Right hindlimb (tissue), 1 donor: ENCODE measurements at places on chromosomes 6 and 20.

DNA sequence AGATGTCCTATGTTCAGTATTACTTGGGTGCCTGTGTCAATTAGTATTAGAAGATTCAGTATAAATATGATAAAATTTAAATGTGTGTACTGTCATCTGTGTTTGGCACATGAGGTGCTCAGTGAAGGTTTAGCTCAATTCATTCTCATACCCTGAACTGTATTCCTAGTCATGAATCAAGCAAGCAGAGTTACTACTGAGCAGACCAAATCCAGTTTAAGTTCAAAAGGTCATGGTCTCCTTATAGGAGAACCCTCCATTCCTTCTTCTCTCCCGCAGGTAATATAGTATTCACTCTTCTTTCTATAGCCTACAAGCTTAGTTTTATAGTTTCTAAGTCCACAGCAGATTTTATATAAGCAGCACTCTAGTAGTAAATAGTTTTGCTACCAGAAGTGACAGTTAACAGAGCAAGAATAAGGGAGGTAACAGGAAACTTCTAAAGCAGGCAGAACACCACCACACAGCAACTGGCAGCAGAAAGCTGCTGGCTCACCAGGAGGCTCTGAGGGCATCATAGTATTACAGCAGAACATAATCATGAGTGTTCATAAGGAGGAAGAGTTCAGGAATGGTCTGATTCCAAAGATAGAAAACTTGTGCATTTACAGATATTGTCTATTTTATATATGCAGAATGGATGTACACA is 133.2 kb downstream of the SLC16A10 start:
- DNase-seq, result no peak

- peak; percentile 38 for DNase-seq
These were observed 1.6 kb downstream of the DSP start for GRCh38 chr6:7542874-7543624.

DNA sequence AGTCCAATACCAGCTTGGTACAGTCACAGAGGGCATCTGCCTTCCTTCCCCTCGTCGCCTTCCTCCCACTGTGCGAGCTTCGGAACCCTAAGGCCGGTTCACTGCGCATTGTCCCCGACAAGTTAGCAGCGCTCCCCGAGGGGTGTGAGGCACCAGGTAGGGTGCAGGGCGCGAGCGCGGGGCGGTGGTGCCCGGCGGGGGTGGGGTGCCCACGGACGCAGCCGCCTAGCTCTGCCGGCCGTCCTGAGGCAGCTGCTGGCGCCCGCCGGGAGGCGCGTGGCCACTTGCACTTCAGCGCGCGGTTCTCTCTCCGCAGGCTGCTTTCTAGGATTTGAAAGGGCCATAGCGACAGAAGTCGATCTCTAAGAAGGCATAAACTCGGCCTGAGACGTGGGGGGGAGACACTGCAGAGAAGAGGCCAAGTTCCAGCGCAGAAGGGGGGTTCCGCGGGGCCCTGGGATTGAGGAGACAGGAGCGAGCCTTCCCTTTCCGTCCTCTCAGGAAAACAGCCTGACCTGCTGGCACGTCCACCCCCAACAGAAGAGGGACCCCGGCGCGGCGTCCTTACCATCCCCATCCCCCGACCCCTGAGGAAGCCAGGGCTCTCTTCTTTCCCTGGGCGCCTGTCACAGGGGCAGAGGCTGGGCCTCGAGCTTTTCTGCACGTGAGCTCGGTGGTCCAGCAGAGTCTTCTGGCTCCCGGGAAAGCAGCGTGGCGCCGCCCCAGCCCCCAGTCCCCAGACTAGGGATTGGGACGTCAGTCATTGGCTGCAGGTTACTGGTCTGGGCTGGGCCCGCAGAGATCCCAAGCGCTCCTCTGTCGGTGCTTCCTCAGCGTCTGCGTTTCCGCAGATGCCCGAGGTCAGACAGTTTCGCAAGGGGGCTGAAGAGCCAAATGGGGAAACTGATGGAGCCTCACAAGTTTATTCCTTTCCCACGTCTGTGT is 15.6 kb upstream of the PRDM13 start:
- no peak for DNase-seq

DNA sequence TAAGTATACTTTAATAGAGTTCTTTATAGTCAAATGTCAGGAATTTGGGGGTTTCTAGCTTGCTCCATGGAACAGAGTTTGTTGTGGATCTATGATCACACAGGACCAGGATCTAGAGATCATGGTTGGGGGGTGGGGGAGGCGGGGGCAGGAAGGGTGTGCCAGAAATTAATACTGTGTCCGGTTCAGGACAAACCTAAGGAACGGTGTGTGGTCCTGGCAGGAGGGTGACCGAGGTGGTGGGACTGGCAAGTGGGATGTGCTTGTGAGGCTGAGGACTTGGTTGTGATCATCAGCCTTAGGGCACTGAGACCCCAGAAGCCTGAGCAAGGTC is 27.9 kb downstream of the GSTA3 start:
- DNase-seq, result no peak

GRCh38 chr6:25448965-25449538 is 169.9 kb downstream of the CARMIL1 start:
- DNase-seq, result no peak

DNA sequence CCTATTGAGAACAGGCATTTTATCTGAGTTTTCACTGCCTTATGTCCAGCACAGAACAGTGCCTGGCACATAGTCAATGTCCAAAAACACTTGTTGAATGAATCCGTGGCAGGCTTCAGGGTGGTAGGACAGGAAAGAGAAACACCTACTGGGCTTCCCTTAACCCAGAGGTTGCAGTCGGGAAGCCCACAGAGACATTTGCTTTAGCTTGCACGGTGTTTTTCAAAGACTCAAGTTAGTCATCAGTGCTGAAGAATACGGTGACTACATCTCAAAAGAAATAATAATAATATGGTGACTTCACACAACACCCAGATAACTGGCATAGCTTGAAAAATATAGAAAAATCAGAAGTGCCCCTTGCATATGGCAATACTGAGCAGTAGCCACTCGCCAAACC is 160.4 kb downstream of the CD83 start:
- DNase-seq, result no peak

DNA sequence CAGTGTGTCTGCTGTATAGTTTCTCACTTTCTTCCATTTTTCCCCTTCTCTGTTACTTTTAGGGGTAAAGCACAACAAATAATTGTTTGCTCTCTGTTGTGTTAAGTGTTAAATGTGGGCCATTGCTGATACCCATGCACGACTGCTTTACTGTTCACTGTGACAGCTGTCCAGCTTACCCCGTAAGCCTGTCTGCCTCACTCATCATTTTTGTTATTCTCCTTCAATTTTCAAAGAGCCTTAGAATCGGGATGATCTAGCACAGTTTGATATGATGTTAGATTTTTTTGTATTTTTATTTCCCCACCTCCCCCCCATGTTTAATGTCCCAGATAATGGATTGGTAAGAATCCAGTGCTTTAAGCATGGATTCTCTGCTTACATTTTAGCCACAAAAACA is 41.2 kb upstream of the MLIP start:
- DNase-seq, result no peak

GRCh38 chr6:33746036-33746600 is 587 bp downstream of the IP6K3 start:
- peak; percentile 68 for DNase-seq

DNA sequence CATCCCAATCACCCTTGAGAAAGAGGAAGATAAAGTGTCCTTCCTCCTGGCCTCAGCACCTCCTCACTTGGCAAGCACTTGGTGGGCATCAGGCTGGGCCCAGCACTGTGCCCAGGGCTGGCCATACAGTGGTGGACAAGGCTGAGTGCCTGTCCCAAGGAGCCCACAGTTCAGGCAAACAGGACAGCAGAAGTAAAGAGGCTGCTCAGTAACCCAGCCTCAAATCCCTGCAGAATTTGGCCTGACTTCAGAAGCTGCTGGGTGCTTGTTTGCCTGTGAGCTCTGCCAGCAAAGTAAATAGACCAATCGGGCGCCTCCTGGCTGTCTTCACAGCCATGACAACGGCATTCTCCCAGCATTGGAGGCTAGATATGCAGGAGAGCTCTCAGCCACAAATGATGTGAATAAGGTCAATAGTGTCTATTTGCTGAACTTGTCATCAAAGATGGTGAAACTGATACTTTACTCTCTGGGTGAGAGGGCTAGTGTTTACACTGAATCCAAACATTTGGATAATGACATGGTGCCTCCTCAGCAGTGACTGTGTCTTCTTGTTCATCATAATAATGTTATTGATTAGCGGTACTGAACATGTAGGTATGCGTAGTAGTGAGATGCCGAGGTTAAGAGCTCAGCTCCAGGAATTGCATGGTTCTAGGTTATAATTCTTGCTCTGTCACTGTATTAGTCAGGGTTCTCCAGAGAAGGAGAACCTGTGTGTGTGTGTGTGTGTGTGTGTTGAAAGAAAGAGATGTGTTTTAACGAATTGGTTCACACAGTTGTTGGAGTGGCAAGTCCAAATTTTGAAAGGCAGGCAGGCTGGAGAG is 36.9 kb upstream of the FANCE start:
- DNase-seq, result peak; percentile 70

GRCh38 chr6:45619994-45620471 is 242.3 kb upstream of the SUPT3H start:
- no peak for DNase-seq

DNA sequence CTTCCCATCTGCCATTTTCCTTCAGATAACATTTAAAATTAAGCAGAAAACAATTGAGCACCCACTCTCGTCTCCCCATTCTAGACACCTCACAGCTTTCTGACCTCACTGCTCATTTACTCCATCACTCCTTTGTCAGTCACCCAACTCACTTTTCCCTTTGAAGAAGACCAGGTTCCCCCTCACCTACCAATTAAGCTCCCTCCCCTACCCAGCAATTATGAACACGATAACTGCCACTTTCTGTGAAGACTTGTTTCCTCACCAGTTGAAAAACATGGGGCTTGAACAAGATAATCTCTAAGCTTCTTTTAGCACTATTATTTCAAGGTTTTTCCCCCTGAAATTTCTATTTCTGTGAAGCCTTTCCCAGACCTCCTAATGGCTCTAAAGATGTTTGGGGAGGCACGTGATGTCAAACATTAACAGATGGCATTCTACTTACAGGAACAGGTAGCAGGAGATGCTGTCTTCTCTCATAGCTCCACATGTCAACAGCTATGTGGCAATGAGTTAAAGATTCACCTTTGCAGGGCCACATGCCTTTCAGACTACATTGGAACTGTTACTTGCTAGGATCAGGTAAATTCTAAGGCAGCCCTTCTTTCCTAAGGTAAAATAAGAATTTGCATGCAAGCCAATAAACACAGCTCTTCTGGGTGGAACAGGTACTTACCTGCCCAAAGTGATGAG is 24.8 kb upstream of the SLA2 start:
- DNase-seq, result no peak

DNA sequence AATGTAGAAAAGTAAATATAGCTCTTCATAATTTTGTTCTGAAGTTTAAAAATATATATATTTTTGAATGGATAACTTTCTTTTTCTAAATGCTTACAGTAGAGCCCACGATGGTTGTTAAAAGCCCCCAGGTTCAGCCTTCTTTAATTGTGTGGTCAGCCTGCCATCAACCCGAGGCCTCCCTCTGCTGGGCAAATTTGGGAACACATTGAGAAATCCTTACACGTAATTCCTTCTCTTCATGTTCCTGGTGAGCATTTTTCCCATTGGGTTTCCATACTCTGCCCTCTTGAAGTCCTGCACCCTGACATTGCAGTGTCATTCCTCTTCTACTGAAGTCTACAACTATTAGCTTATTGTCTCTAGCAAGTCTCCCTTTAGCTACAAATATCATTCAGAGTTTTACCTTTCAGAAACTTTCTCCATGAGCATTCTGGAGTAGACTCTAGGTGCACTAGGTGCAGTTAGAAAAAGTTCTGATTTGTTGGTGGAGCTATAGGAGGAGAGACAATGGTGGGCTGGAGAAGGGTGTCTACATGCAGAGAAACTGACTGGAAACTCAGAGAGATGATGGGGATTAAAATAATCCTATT is 40.6 kb downstream of the TRIM38 start:
- peak; percentile 61 for DNase-seq

DNA sequence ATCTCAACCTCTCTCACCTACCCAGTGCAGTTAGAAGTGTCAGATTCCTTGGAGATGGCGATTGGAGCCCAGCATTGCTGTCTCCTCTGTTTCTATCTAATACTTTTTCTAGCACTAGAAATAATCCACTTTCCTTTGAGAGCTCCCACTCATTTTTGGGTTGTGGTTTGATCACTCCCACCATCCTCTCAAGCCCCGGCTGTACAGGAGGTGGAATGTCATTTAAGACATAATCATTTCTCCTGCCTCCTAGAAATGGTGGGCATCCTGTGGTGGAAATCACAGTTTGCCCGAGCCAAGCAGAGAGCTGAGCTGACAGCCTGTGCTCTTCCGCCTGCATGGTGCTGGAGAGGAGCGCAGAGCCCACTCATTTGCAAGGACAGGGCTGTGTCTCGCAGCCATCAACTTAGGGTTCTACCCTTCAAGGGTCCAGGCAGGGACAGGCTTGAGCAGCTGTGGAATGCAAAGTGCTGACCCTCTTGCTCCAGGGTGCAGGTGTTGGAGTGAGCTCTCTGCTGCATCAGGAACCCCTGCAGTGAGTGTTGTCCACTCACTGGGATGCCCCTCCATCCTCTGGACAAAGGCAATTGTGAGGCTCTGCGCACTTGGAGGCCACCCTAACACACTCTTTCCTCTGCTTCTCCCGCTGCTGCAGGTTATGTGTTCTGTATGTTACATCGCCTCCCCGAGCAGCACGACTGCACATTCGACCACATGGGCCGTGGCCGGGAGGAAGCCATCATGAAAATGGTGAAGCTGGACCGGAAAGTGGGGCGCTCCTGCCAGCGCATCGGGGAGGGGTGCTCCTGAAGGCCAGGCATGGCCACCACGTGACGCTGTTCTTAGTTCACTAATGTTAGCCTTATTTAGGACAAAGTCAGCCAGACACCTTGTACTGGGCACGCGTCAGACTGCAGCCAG is 332.3 kb downstream of the ZFAND3 start:
- peak; percentile 10 for DNase-seq

- no peak for DNase-seq
These were observed 12.9 kb upstream of the LAMP5 start for GRCh38 chr20:9501473-9501872.
